ENCODE measurements at places on chromosomes 13 and 19. TPM values are rescaled to one million over a fixed set of nuclear protein-coding genes. Genes with fewer than 3 reads are reported as not detected.

GRCh38 chr19:23415561-23416191 lies 20.4 kb upstream of the ZNF91 start:
- peak; percentile 9 for DNase-seq

GRCh38 chr19:41395355-41395754 lies 1.8 kb downstream of the EXOSC5 start:
- DNase-seq = no peak

DNA sequence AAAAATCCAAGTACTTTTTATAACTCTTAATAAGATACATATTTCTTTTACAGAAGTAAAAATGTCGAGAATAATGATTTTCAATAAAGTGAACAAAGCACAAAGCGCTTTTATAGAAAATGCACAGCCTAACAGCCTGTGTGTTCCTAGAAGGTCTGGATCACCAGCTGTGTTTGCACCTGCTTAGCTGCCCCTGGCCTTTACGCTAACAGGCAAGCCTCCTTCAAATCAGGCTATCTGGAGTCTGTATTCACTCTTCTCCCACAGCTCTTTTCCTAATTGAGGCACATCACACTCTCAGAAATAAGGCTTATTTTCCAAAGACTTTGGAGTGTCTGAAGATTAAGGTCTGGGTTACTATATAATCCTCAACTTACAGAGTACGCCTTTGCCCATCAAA lies 183.1 kb downstream of the LHFPL6 start:
- DNase-seq = no peak

DNA sequence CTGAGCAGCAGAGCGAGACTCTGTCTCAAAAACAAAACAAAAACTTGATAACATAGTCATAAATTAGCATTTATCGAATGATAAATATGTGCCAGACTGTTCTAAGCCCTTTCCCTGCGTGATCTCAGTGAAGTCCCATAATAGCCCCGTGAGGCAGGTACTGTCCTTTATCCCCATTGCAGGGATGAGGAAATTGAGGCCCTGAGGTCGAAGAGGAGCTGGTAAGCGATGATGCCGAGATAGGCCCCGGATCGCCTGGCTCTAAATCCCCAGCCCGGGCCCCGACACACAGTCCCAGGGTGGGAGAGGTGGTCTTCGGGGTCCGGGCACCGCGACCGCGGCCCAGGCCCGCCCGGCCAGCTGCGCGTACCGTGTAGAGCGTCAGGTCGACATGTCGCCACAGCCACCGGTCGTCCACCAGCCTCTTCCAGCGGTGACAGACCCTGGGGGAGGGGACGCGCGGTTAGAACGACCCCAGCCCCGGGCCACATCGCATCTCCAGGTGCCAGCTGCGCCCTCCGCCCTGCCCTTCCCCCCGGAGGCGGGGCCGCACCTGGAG lies 625 bp downstream of the FBXL12 start:
- no peak for DNase-seq

DNA sequence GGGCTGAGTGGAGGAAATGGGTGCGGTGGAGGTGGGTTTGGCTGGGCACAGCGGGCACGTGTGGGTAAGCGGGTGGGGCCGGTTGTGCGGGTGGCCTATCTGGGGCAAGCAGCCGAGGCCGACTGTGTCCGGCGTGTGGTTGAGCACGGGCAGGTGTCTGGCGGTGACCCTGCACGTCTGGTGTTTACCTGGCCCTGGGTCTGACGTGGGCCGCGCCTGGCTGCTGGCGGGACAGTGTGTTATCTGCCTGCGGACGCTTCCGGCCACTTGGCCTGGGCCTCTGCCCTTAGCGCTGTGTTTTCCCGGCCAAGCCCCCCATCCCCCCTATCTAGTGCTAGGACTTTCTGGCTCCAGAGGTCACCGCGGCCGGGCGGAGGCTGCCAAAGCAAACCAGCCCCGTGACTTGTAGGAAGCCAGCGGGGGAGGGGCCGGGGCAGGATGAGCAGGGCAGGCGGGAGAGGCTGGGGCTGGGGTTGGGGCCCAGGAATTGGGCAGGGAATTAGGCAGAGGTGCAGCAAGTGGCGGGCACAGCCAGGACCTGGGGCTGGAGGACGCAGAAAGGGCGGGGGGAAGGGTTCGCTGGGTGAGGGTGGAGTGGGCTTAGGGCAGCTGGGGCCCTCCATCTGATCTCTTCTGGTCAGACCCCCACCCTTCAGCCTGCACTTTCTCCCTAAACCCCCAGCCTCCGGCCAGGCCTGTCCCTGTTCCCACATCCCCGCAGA lies 534 bp upstream of the HPN start:
- DNase-seq = peak; percentile 15

GRCh38 chr13:33554919-33555791 lies 262.8 kb upstream of the RFC3 start:
- DNase-seq = no peak

DNA sequence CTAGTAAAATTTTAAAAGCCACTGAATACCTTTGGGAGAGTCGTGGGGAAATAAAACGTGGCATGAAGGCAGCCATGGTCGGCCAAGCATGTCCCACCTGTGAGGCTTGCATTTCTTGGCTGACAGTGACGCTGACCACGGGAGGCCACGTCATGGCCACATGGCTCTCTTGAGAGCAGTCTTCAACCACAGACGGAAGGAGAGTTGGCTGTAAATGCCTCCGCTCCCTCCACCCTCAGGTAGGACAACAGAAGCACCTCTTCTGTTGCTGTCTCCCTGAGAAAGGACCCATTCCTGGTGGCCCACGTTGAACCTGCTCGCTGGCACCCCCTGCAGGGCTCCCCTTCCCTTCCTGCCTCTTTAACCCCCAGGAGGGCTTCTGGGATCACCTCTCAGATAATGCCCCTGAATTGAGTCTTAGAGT lies 10.6 kb upstream of the LRRC25 start:
- no peak for DNase-seq

DNA sequence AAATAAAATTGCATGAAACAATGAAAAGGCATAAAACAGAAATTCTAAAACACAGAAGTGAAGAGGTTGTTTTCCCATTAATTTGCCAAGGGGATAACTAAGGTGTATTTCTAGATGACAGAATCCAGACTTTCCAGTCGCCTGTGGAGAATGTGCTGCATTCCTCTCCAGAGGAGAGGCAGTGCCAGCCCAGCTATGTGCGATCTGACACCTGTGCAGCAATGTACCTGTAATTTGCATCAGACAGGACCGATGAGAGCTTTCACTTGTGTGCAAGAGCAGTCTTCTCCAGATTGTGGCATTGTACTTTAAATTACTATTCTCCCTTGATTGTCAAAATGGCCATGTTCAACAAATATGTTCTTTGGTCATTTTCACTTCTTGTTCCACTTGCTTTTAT lies 1037.9 kb downstream of the EFNB2 start:
- no peak for DNase-seq

DNA sequence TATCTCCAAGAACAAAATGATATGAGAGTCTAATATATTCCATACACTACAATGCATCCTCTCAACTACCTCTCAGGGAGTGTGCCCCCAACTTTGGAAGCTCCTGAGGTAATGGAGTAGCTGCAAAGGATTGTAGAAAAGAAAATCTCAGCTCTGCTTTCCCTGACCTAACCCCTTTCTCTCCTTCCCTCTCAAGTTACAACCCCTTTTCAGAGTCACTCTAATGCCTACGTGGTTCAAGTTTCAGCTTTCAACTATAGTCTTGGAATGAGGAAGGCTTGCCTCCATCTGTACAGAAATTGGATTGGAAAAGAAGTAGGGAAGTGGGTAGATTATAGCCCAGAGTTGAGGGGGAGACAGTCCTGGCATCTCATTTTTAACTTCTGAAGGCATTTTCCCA lies 256.0 kb downstream of the PCDH9 start:
- no peak for DNase-seq

GRCh38 chr13:20684546-20684945 lies 19.0 kb upstream of the IL17D start:
- DNase-seq = no peak

GRCh38 chr19:29752450-29753025 lies 37.5 kb upstream of the C19orf12 start:
- DNase-seq = no peak

The PCCA gene
- total RNA-seq = 9.7 TPM

The SYNGR4 gene
- total RNA-seq = not detected

All from CD4-positive, alpha-beta memory T cell (primary cell).